ENCODE measurements at places on chromosomes 6 and 20. TPM values are rescaled to one million over a fixed set of nuclear protein-coding genes. Genes with fewer than 3 reads are reported as not detected.

Gene ADGRF1
- not detected for total RNA-seq

GRCh38 chr6:37893257-37893656 is 73.7 kb downstream of the ZFAND3 start:
- peaks cover 26% of the 10 kb centered on the region for H3K4me1 ChIP-seq
- H3K4me3 ChIP-seq: no peak overlapping the region
- DNase-seq: no peak
- no peaks in the 10 kb centered on the region for H3K27me3 ChIP-seq
- H3K27ac ChIP-seq: no peak overlapping the region
- H3K36me3 ChIP-seq: no peaks in the 10 kb centered on the region

DNA sequence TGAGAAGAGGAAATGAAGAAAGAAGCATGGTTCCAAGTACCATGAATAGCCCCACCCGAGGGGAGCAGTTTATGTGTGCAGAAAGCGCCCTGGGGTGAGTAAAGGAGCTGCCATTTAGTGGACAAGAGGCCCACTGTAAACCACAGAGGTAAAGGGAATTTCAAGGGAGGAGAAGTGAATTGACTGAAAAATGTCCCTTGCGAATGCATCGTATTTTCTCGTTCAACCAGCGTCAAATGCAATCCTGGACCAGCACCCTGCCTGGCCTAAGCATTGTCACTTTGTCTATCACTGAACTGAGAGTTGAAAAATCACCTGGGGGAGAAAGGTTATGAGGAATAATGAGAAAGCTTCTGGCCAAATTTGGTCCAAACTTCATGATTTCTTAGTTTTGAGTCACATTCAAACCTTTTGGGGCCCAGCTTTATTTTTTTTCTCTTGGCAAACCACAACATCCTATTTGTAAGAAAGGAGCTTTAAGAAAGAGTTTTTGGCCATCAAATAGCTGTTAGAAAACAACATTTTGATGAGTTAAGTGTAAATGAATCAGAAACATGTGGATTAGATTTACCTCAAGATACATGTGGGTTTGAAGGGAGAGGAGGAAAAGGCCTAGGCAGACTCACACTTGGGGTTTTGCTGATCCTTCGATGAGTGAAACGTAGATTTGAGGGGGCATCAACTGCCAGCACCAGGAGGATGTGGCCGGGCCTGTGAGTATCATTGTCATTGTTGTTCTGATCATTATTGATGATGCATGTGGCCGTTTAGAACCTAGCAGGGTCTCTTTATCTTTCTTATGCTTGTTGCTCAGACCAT is 214.0 kb downstream of the CLIC5 start:
- no peaks in the 10 kb centered on the region for H3K27me3 ChIP-seq
- DNase-seq: no peak
- no peaks in the 10 kb centered on the region for H3K36me3 ChIP-seq

DNA sequence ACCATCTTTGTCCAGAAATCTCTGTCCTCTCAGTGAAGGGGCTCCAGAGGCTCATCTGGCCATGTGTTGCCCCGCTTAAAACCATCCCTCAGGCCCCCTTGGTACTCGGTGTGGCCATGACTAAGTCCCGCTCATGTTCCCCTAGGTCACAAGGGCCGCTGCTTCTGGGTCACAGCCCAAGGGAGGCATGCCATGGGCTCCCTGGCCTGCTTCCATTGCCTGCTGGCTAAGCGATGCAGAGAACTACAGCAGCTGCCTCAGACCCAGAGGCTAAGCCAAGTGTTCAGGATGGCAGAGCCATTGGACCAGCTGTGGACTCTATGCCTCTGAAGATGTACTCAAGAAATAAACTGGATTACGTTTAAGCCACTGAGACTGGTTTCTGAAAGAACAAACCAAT is 95.5 kb downstream of the ZFP64 start:
- no peaks in the 10 kb centered on the region for H3K27me3 ChIP-seq
- H3K36me3 ChIP-seq: no peaks in the 10 kb centered on the region
- no peak overlapping the region for H3K4me3 ChIP-seq
- no peak for DNase-seq
- H3K27ac ChIP-seq: no peak overlapping the region

Measured in SJSA1 (cell line).